LNCaP clone FGC (cell line): ENCODE measurements at places on chromosomes 7 and 10.

GRCh38 chr10:32905466-32905865 is 52.6 kb downstream of the ITGB1 start:
- DNase-seq = no peak

DNA sequence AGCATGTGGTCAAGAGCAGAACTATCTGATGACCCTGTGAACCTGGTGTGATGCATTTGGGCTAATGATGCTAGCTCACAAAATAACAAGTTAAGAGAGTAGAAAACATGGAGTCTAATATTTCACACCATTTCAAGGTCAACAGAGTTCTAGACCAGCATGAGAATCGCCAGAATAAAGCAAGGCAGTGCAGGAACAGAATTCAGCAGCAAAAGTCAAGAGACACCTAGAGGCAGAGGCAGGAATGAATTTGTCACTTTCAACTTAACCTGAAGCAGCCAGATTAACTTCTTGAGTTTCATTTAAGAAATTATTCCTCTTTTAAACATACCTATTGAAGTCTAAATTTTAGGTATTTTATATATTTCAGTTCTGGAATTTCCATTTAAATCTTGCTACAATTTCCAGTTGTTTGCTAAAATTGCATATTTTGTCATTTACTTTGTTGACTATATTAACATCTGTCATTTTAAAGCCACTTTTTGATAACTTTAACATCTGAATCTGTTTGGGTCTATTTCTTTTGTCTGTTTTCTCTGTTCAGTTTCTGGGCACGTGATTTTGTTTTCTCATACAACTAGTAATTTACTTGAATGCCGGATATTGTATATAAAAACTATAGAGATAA is 44.2 kb upstream of the PRSS58 start:
- DNase-seq = no peak

- no peak for DNase-seq
Measured at GRCh38 chr7:107909445-107909844, 18.5 kb downstream of the DLD start.

DNA sequence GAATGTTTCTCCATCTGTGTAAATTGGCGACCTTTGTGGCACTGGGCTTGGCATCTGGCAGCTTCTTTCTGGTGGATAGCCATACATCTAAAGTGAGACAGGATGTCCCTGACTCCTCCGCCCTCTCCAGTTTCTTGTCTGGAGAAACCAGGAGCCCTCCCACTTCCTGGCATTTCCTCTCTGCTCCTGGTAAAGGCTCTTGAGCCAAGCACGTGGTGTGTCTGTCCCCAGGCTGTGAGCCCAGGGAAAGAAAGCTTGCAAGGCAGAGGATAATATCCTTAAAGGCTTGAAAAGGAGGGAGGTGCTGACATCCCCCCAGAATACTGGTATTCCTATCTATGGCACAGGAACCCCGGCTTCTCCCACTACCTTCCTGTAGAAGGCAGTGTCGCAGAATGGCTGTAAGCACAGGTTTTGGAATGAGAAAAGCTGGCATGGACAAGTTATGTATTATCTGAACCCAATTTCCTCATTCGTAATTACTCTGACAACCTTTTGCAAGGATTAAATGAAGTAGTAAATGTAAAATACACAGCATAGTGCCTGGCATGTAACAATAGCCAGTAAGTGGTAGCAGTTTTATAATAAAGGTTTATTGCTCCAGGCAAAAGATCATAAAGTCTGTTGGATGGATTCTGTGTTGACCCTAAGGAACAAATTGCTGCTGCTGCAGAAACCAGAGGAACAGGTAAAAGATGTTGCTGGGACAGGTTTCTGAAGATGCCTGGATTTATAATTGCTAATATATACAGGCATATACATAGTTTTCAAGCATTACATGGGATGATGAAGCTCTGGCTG is 11.8 kb upstream of the ACSL5 start:
- peak; percentile 97 for DNase-seq

DNA sequence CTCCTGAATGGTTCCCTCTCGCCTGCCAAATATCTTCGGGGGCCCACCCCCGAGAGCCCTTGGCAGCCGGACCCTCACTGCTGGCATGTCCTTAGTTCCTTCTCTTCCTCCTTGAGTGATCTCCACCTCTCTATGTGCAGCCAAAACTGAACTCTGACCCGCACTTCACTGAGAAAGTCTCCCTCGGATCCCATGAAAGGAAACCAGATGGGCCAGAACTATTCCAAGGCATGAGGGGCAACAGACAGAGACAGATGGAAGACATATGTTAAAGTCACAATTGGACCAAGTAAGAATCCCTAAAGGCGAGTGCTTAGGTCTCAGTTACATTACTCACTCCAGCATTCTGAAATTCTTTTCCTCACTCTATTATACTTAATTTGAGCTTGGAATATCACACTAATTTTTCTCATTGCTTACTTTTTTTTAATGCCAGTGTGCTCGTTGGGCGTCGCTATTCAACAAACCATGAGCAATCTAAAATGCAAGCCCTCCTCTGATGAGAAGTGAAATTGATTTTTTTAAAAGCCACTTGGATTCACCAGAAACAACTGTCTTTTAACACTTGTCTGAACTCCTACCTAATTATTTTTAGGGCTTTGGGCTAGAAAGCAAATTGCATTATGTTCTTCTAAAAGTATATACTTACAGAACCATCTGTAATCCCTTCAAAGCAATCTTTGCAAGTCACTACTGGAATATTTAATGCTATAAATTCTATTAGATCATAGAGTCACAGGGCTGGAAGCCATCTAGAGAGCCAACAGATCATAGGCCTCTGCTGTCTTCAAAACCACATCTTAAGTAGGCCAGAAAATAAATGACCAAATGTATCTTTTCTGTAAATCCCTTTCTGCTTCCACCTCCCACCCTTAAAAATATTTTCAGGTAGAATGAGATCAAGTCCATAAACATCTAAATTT is 43.3 kb upstream of the EZH2 start:
- no peak for DNase-seq

GRCh38 chr7:28759475-28759971 is 198.6 kb downstream of the TRIL start:
- no peak for DNase-seq

DNA sequence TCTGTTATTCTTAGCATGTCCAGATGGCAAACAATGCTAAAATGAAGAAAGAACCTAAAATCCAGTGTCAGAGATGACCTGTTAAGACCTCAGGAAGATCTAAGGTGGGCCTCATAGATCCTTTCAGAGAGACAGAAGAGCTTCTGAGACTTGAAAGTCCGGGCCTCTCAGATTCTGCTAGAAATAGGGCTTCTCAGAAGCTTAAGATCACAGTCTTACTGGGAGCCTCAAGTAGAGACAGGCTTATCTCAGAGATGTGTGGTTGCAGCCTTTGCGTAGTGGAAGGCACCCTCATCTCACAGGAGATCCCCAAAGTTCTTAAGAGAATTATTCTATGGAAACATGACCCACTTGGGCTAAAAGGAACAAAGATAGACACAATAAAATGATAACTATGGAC is 642.8 kb downstream of the TNS3 start:
- DNase-seq = no peak

DNA sequence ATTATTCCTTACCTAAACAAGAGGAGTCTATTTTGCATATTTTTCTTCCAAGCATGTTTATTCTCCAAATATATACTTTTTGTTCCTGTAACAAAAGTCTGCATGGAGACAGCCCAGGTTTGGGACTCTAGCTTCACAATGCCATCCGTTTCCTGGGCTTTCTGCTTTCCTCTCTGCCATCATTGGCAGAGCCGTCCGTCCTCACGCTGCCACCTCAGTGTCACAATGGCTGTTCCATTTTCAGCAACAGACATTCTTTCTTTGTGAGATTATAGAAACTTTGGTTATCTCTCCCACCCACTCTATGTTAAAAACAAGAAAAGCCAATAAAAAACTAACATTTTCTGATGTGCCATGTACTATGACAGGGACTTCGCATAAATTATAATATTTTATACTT is 825.2 kb downstream of the REEP3 start:
- DNase-seq = no peak

DNA sequence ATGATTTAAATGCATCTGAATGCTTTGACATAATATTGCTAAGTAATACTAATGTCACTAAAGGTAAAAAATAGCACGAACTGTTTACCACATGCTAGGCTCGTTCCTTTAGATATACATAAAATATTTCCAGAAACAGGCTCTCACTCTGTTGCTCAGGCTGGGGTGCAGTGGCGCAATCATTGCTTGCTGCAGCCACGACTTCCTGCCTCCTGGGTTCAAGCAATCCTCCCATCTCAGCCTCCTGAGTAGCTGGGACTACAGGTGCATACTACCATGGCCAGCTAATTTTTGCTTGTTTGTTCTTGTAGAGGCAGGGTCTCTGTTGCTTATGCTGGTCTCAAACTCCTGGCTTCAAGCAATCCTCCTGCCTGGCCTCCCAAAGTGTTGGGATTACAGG is 183.3 kb downstream of the SGMS1 start:
- no peak for DNase-seq

GRCh38 chr10:79310911-79311573 is 36.2 kb upstream of the PPIF start:
- DNase-seq = no peak

- DNase-seq = peak; percentile 66
Measured at GRCh38 chr7:127447326-127447945, 54.9 kb upstream of the ZNF800 start.

GRCh38 chr7:130463553-130464434 is 23.0 kb upstream of the CEP41 start:
- DNase-seq = no peak

DNA sequence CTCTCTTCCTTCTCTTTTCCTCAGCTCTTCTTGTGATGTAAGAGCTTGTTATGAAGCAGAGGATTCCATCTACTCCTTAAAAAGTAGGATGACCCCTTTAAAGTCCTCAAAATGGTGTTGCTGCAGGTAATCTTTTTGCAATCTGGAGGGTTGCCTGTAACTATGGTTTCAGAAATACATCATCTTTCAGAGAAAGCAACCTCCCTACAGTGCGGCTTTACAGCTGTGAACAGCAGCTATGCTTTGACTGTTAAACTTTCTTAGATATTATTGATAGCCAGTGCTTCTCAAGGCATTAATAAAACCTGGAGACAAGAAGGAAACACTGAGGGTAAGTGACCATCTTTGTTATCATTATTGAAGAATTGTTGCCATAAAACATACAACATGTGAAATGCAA is 86.6 kb upstream of the MDFIC start:
- DNase-seq = no peak

DNA sequence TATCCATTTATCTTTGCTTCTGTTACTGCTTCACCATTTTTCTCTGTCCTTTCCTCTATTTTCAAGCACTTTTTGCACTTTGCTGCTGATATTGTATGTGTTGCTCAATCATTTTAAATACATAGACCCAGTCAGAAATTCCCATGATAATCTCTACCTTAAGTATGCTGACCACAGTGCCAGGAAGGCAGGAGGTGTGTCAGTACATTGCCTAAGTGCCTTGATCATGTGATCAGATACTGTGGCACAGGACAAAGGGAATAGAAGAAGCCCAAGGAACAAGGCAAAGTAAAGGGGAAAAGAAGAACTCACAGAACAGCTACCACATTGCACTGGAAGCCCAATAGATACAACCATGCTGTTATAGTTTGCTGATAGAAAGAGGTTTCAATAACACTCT is 53.7 kb upstream of the CD36 start:
- DNase-seq = no peak

DNA sequence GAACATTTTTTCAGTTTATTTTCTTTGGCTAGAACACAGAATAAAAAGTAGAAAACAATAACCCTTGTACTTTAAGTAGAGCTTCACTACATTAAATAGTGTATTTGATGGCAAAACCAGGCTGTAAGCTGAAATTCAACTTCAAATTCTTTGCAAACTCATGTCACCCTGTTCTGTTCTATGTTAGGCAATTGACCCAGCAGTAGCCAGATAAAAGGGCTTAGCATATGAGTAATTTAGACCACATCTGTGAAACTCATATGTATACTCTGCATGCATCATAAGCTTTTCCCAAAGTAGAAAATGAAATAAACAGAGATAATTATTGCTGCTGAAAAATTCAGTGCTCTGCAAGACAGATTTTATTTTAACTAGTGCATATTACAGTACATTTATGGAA is 150.2 kb downstream of the GNAI1 start:
- no peak for DNase-seq

DNA sequence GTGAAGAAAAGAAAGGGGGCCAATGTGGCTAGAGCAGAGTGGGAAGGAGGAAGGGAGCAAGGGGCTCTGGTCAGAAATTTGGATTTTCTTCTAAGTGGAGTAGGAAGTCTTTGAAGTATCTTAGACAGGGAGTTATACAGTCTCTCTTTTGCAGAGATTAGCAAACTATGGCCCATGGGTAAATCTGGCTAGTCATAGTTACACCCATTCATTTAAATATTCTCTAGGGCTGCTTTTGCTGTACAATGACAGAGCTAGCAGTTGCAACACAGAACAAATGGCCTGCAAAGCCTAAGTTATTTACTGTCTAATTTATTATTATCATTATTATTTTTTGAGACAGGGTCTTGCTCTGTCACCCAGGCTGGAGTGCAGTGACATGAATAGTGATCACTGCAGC is 10.5 kb upstream of the LAMB4 start:
- no peak for DNase-seq

DNA sequence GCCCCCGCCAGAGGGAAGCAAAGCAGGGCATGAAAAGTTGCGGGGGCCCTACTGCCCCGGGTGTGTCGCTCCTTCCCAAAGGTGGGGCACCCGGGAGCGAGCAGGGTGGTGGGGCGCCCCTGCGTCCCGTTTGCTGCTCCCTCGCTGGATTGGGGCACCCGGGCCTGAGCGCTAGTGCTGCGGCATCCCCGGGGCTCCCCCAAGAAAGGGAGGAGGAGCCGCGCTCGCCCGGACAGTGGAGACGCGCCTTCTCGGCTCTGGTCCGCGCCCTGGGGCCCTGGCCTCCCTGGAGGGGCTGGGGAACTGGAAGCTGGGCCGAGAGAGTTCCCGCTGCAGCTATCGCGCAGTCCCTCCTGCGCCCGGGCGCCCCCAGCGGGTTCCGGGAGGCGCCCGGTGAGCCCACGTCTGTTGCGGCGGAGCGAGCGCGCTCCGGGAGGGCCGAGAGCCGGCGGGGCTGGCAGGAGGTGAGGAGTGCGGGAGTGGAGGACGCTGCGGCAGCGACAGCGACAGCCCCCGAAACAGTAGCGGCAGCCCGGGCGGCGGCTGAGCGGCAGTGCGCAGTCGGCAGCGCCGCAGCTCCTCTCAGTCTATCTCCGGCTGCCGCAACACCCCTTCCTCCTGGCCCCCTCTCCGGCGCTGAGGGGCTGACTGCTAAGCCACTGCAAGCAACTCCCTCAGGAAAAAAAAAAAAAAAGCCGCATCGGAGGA is 504 bp upstream of the BMPER start:
- DNase-seq = no peak

GRCh38 chr7:18771834-18772566 is 276.5 kb downstream of the HDAC9 start:
- no peak for DNase-seq

DNA sequence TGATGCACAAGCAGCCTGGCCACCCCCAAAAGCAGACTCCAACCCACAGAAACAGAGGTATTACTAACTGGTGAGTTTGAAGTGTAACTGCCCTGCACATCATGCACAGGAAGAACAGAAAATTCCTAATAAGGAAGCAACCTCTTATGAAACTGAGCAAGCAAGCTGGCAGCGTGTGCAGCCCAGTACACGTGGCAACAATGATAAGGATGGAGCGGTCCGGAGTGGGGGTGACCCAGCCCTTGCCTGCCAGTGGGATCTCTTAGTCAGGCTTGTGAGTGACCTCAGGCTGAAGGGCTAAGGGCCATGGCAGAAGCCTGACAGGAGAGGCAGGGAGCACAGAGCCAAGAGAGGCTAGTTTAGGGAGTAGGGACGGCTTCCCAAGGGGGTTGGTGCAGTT is 22.1 kb upstream of the AOAH start:
- DNase-seq = no peak

GRCh38 chr10:129274748-129275474 is 192.1 kb upstream of the MGMT start:
- DNase-seq = no peak

GRCh38 chr10:98425511-98426352 is 10.8 kb upstream of the PYROXD2 start:
- DNase-seq = no peak
